ENCODE measurements at places on chromosomes 11 and 22.

GRCh38 chr11:61966734-61967115 is 709 bp downstream of the FTH1 start:
- DNase-seq = no peak

- no peak for DNase-seq
These were observed 68.1 kb upstream of the LMO1 start for GRCh38 chr11:8331767-8332166.

DNA sequence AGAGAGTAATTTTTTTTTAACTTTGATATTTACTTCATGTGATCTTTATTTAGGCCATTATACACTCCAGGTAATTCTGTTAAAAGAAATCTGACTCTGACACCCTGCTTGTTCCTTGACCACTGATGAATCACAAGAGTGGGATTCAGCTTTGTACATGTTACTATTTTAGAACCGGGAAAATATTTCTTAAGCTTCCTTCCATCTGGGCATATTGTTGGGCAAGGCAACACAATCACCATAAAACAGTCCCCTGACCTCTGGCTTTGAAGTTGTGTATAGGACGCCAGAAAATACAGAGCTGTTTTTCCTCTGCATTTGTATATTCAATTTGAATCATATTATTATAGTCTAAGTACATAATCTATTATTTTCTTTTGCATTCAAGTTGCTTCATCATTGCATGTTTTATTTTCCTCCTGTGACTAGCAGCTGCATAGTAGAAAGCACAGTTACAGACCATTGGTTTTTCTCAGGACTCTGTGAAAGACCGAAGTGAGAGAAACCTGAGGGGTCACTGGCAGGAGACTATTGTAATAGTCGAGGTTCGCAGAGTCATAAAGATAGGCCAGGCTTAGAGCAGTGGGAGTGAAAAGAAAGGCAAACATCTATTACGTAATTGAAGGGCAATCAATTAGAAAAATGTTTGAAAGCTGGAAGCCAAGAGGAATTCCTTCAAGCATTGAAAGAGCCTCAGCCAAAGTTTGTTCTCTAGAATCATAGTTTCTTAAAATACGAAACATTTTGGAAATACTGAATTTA is 51.8 kb upstream of the SLC36A4 start:
- no peak for DNase-seq

- no peak for DNase-seq
These were observed 3.2 kb upstream of the PTDSS2 start for GRCh38 chr11:446891-447290.

DNA sequence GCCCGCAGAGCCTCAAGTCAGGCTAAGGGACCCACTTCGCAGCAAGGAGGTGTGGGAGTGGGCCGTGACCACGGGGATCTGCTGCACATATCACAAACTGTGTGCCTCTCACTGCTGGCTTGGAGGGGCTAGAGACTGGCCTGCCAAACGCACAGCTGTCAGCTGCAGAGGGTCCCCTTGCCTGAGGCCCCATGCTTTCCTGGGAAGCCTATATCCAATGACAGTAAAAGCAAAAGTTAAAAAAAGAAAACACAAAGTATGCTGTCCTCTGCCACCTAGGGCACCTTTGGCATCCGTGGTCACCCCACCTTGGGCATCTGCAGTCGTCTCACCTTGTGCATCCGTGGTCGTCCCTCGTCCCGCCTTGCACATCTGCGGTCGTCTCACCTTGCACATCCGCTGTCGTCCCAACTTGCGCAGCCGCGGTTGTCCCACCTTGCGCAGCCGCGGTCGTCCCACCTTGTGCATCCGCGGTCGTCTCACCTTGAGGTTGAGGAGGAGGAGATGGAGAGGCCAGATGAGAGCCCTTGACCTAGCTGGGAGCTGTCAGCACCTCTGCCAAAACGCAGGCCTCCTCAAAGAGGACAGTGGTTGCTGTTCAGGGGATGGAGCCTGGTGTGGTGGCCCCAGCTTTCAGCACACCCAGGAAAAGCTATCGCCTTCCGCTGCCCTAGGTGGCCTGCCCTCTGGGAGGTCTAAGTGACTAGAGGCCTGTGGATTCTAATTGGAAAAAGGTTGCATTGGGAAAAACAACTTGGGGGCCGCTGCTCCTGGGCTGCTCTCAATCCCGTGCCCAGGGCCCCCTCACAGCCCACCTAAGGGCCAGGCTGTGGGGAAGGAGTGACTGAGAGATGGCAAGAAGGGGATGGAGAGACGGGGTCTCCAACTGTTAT is 90.5 kb downstream of the MYEOV start:
- DNase-seq = no peak

DNA sequence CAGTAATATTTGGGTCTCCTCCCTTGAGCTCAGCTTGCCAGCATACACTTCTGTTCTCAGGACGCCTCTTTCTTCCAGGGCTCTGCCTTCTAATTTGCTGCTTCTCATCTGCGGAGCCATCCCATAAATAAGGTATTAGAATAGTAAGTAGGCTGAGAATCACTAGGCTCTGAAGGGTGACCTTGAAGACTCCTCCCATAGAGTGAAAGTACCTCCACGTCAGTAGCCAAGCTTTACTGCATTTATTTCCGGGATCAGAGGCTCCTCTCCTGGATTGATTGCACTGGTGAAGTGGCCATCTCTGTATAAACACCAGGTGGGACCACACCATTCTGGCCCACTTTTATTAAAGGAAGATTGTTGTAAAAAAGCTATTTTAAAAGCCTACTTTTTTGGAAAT is 315.5 kb downstream of the FAT3 start:
- no peak for DNase-seq

GRCh38 chr11:19450282-19450681 is 209.5 kb upstream of the E2F8 start:
- no peak for DNase-seq

DNA sequence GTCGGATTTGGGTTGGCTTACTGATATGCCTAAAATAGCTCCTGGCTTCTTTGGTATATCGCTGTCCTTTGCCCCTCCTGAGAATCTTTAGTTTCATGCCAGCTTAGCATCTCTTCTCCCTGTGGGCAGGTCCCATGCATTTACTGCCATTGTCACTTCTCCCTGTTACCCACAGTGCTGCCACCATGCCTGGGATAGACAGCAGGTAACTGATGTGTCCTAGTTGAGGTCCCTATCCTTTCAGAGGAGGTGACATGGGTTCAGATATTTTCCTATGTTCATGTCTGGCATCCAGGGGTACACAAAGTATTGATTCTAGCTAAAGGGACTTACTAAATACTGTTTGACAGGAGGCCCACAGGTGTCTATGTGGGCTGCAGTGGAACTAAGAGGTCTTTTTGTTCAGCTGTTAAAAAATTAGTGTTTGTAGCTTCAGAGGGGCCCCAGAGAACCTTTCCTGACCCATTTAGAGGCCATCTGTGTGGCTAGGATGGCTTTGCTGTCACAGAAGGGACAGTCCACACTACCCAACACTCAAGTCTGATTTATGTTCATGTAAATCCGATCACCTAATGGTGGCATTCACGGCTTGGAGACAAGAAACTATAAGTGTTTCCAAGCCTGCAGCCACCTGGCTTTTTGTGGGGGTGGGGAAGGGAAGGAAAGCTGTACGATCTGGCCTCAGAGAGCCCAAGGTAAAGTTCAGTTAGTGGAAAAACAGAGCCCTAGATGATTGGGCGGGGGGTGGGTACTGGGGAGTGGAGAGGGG is 8.5 kb downstream of the TIMP3 start:
- DNase-seq = no peak

DNA sequence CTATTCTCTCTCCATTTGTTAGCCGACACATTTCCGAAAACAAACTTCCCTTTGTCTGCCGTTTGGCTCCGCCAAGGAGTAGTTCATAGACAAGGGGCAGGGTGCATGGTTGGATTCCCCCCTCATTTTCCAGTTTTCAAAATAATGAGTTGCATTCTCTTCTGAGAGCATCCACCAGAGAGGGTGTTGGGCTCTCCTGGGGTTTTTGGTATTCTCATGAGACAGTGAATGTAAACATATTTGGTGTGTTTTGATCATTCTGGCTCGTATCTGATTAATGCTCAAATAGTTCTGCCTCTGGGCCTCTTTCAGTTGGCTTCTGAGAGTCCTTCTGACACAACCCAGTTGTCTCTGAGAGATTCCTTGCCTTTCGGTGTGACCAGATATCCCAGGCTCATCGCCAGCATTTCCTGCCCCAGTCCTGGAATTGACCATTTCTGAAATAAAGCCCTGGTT is 21.7 kb downstream of the GRAMD4 start:
- DNase-seq = no peak

DNA sequence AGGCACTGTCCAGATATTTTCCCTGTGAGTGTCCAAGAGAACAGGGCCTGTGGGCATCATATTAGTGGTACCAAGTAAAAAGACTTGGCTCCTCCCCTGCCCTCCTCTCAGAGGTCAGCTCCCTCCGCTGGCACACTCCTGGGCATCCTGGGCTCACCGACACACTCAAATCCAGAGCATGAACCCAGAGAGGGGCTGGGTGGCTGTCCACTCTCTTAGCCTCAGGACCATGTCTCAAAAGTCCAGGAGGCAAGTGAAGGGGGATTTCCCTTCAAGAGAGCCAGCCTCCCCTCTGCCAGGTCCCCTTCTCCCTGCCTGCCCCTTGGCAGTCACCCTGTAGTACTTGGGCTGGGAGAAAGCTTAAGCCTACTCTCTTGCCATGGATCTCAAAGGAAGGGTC is 10.3 kb downstream of the BCL9L start:
- no peak for DNase-seq

DNA sequence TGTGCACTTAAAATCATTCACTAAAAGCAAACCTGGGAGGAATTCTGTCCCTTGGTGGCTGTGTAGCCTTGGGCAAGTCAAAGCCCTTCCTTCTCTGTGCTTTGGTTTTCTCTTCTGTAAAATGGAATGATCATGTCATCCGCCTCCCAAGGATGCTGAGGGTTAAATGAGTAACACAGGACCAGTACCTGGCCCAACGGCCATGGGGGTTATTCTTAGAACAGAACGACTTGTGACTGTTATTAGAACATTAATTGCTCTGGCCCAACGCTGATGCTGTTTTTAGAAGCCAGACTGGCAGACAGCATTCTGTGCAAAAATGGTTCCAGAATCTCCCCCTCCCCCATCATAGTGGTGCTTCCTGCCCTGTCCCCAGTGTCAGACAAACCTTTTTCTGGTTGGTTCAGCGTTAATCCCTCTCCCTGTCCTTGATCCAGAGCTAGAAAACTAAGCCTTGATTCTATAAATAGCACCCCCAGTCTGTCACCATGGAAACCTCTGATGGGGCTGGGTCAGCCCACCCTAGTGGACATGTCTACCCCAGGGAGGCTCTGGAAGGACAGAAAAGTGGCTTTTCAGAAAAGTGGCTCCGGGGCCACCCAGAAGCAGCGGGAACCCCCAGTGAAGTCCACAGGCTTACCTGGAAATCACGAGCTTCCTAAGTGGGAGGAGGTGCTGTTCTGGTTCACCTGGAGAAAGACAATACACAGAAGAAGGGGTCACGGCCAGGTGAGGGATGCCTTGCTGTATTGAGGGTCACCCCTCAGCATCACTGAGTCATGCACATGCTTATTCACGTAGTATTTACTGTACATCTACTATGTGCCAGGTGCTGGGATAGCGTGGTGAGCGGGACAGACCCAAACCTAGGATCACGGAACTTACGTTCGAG is 15.5 kb upstream of the TFIP11 start:
- no peak for DNase-seq

GRCh38 chr11:126573325-126573978 is 218.0 kb downstream of the ST3GAL4 start:
- DNase-seq = no peak

GRCh38 chr11:121800731-121801393 is 315.2 kb downstream of the BLID start:
- no peak for DNase-seq

DNA sequence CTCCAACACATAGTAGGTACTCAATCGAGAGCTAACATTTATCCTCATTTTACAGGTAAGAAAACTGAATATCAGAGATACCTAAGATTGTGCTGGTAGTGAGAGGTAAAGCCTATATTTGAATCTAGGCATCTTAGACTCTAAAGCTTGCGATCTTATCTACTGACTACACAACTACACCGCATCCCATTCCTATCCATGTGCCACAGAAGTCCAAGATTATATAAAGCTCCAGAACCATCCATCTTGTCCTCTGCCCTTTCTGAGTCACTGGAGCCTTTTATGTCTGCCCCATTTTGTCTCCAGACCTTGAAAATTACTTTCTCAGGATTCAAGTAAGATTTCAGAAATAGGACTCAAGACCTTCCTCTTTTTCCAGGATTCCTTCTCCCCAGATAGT is 84.4 kb downstream of the OR5AK2 start:
- no peak for DNase-seq

DNA sequence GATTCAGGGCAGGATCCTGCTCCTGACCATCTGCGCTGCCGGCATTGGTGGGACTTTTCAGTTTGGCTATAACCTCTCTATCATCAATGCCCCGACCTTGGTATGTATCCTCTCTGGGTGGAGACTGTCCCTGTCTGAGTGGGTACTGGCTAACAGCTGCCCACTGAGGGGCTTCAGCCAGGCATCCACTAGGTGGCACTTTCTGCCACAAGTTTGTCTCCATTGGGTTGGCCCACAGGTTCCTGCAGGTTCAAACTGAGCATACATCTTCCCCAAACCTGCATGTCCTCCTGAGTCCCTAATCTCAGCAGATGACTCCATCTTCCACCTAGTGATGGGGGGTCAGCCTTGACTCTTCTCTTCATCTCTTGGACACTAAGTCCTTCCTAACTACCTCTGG is 4.4 kb downstream of the SLC2A11 start:
- DNase-seq = no peak

DNA sequence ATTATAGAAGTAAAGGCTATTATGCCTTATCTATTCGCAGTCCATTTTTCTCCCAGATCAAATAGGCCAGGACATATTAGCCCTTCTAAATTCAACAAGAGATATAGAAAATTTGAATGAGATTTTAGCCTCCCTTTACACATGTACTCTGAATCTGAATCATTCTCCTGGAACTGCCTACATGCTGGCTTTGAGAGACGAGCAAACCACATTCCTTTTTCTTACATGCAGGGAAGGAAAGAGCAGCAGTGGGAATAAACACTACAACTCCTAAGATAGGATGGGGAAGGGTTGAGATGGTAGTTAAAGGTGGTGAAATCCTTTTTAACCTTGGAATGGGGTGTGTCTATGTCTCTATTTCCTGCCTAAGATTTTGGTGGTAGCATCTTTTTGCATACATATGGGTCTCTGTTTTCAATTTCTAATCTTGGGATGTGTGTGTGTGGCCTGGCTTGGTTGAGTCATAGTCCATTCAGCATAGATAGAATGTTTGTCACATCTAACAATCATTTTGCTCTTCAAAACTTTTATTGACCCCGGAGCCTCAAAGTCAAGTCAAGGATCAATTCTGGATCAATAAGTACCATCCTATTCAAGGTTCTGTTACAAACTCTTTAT is 11.1 kb upstream of the OOSP2 start:
- no peak for DNase-seq

GRCh38 chr11:7639643-7640025 is 33.7 kb downstream of the CYB5R2 start:
- DNase-seq = no peak

Data from hippocampal formation (tissue), 2 donors.